ENCODE measurements at places on chromosomes 5 and 9. TPM values are rescaled to one million over a fixed set of nuclear protein-coding genes. Genes with fewer than 3 reads are reported as not detected.

- DNase-seq, result peak; percentile 8
- H3K27me3 ChIP-seq, result no peaks in the 10 kb centered on the region
- H3K27ac ChIP-seq, result no peak overlapping the region
- no peak overlapping the region for H3K4me3 ChIP-seq
- no peaks in the 10 kb centered on the region for H3K36me3 ChIP-seq
Measured at GRCh38 chr5:111364992-111365391, 140.8 kb downstream of the CAMK4 start.

- no peak overlapping the region for H3K4me3 ChIP-seq
- H3K27ac ChIP-seq, result no peak overlapping the region
- H3K27me3 ChIP-seq, result no peaks in the 10 kb centered on the region
- peaks cover 15% of the 10 kb centered on the region for H3K4me1 ChIP-seq
Measured at GRCh38 chr5:6750951-6751685, 37.9 kb downstream of the TENT4A start.

GRCh38 chr9:130948266-130948665 is 9.2 kb upstream of the FIBCD1 start:
- H3K27me3 ChIP-seq, result no peaks in the 10 kb centered on the region
- H3K27ac ChIP-seq, result no peak overlapping the region
- DNase-seq, result no peak
- no peak overlapping the region for H3K4me3 ChIP-seq
- no peaks in the 10 kb centered on the region for H3K36me3 ChIP-seq

- no peak overlapping the region for H3K27ac ChIP-seq
- no peaks in the 10 kb centered on the region for H3K4me1 ChIP-seq
- no peaks in the 10 kb centered on the region for H3K27me3 ChIP-seq
- no peak for DNase-seq
- no peak overlapping the region for H3K4me3 ChIP-seq
Measured at GRCh38 chr5:93993161-93993560, 251.8 kb upstream of the POU5F2 start.

Gene MYOZ3
- total RNA-seq, result not detected
